ENCODE measurements at places on chromosomes 7 and 10.

GRCh38 chr7:129431911-129432643 lies 2.2 kb upstream of the STRIP2 start:
- no peak for ATAC-seq

- no peak for ATAC-seq
These were observed 73.7 kb downstream of the PRR15 start for GRCh38 chr7:29637374-29637773.

DNA sequence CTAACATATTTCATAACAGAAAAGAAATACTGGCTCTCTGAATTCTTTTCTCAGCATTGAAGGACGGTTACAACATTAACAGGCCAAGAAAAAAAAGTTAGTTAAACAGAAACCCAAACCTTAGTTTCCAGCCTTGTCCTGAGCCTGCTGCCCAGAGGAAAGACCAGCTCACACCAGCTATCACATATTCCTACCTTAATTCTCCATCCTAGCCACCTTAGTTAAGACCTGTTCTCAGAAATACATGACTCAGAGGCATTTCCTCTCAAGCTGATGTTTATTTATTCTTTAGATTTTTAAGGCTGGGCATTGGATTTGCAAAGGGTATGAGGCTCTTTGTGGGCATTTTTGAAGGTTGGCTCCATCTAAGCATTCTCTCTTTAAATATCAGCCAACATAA lies 34.3 kb upstream of the ADAM12 start:
- ATAC-seq = no peak

- no peak for ATAC-seq
These were observed 372.5 kb downstream of the SDK1 start for GRCh38 chr7:3673524-3673923.

GRCh38 chr10:79320820-79321493 lies 26.3 kb upstream of the PPIF start:
- no peak for ATAC-seq

DNA sequence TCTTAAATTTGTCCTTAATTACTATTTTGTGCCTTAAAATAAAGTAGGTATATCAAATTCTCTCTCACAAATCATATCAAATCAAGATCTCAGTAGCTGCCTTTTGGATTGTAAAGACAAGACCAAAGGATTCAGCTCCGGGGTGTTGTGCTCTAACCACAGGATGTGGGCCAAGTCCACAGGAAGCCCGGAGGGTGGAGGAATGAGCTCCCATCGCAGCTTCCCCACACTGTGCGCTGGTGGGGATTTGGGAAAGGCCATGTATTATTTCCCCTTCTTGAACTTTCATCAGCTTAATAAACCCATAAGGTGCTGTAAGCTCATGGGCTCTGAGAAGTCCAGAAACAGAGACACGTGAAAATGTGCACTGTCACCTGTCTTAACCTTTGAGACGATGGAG lies 241.6 kb upstream of the TCERG1L start:
- no peak for ATAC-seq
